ENCODE measurements at places on chromosomes 2 and 18. TPM values are rescaled to one million over a fixed set of nuclear protein-coding genes. Genes with fewer than 3 reads are reported as not detected.

The NPAS2 gene
- total RNA-seq, result 5.6 TPM

The TXNDC2 gene
- total RNA-seq, result not detected

The BARD1 gene
- total RNA-seq, result 51.5 TPM

The VSNL1 gene
- not detected for total RNA-seq

The GAREM1 gene
- not detected for total RNA-seq

The RAPGEF4 gene
- total RNA-seq, result 0.62 TPM

The FLACC1 gene
- total RNA-seq, result 2.5 TPM
